ENCODE measurements at places on chromosomes 7 and 10.

GRCh38 chr10:119006451-119007210, 22.9 kb upstream of the NANOS1 start:
- no peak for DNase-seq

GRCh38 chr10:974038-974784, 14.0 kb upstream of the GTPBP4 start:
- no peak for DNase-seq

GRCh38 chr7:45574416-45574668, 174 bp downstream of the ADCY1 start:
- peak; percentile 40 for DNase-seq

GRCh38 chr7:7159063-7159658, 23.2 kb upstream of the C1GALT1 start:
- DNase-seq: no peak

- DNase-seq: no peak
Measured at GRCh38 chr7:97126483-97127171, 9.1 kb downstream of the SDHAF3 start.

DNA sequence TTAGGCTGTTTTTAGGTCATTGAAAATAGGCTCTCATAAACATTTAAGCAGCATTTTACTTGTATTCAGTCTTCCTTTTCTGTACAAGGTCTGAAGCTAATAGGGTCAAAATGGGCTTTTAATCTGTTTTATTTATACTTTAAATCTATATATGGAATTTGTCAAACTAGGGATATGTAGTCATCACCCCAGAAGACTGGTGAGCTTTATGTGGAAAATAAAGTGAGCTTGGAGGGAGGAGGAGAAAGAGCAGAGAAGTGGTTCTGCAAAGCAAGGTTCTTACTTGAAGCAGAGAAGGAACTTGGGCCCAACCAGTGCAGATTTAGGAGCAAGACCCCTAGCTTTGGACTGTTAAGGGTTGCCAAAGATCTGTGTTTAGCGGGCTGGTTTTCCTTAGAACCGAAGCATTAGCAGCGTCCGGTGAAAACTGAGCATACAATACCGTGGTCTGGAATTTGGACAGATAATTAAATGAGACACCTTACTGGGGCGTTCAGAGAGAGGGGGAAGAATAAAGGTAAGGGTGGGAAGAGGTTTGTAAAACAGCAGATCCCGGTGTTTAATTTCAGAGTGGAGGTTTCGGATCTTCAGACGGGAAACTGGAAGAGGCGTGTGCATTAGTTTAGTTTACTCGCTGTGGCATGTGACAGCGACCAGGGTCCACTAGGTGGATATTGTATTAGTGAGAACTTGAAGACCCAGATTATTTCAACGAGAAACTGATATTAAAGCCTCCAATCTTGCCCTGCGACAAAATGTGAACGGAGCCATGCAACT, 2.4 kb downstream of the BAMBI start:
- no peak for DNase-seq

- no peak for DNase-seq
Measured at GRCh38 chr7:26620352-26620751, 244.0 kb downstream of the SKAP2 start.

GRCh38 chr10:17385066-17385465, 69.3 kb downstream of the ST8SIA6 start:
- DNase-seq: no peak

DNA sequence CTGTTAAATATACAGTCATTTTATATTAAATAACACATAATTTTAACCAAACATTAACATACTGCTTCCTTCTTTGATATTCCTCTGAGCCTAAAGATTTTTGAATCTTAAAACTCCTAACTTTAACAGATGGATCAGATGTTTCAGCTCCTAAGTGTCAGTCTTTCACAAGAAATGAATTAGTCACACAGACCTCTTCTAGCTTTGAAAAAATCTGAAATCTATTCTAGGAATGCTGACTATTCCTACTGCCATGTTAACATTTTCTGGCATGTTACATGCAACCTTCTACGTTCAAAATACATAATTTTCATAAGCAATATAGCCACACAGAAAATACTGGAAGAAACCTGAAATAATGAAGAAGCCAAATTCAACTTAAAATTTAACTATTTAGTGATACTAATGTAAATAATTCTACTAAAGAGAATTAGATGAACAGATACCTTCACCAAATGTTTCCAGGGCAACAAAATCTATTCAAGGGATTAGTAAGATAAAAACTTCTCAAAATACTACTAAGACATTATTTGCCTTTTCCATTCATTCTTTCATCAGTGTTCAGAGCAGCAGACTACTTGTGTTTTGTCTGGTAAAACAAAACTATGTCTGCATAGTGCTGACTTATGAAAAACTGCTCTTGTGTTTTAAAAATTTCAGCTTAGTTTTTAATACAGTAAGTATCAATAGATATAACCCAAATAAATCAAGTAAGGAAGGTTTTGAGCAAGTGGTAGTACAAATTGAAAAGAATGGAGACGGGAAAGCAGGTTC, 9.2 kb downstream of the JMJD1C start:
- no peak for DNase-seq

- DNase-seq: no peak
Measured at GRCh38 chr7:100169147-100169850, 882 bp upstream of the GAL3ST4 start.

DNA sequence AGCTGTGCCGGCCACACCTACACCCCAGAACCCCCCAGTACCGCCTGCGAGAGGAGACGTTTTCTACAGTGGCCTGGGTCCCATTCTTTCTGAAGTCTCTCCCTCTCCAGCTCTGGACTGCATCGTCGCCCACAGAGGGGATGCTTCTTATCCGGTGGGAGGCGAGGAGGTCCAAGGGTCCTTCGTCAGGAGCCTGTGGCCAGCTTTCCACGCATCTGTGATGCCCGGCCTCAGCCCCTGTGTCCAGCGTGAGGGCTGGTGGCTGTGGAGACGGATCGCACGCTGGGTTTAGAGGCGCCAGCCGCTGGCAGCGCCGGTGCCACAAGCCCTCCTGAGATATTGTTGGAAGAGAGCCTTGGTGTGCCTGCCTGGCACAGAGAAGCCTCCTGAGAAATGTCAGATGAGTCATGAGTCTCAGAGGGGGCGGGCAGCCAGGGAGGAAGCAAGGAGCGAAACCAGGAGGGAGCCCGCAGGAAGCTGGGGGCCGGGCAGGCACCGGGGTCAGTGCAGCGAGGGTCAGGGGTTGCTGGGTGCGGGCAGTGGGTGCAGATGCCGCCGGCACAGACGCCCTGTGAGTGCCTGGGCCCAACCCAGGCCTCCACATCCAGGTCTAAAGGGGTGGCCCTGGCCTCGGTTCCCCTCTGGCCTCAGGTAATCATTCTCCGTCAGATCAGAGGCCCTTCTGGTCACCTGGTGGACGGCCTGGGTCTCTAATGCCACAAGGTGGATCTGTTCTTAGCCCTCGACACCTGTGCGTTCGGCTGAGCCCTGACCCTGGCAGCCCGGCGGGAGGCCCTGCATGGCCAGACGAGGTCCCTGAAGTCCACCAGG, 86.0 kb upstream of the DIP2C start:
- DNase-seq: no peak

GRCh38 chr7:21805791-21806190, 139.9 kb downstream of the CDCA7L start:
- no peak for DNase-seq

GRCh38 chr10:1451362-1451888, 285.9 kb downstream of the ADARB2 start:
- no peak for DNase-seq

GRCh38 chr7:113548561-113548960, 370.2 kb downstream of the PPP1R3A start:
- no peak for DNase-seq

DNA sequence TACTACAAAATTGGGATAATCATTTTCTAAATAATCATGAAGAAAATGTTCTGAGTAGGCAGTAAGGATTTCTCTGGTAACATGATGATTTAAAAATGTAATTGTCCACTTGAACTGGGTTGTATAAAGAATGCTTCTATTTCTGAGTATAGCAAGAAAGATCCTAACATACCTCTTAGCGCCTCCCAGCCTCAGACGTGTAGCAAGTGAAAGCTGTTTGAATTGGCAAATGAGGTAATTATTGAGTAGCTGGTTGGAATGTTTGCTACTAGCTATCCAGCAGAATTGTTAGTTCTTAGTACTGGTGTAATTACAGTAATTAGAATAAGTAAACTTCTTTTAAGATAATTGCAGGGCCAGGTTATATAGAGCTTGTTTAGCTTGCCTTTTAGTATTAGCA, 47.9 kb downstream of the SEPTIN7 start:
- no peak for DNase-seq
